ENCODE measurements at places on chromosomes 7 and 10. TPM values are rescaled to one million over a fixed set of nuclear protein-coding genes. Genes with fewer than 3 reads are reported as not detected.

ZNF394 gene
- 36.1 TPM for total RNA-seq

NRG3 gene
- not detected for total RNA-seq

TSPAN14 gene
- 98.0 TPM for total RNA-seq

PNLIPRP3 gene
- total RNA-seq: 2.2 TPM

CHAT gene
- not detected for total RNA-seq

GJC3 gene
- not detected for total RNA-seq

- DNase-seq: no peak
Measured at GRCh38 chr7:1136841-1137516, 23.0 kb downstream of the ZFAND2A start.

DNA sequence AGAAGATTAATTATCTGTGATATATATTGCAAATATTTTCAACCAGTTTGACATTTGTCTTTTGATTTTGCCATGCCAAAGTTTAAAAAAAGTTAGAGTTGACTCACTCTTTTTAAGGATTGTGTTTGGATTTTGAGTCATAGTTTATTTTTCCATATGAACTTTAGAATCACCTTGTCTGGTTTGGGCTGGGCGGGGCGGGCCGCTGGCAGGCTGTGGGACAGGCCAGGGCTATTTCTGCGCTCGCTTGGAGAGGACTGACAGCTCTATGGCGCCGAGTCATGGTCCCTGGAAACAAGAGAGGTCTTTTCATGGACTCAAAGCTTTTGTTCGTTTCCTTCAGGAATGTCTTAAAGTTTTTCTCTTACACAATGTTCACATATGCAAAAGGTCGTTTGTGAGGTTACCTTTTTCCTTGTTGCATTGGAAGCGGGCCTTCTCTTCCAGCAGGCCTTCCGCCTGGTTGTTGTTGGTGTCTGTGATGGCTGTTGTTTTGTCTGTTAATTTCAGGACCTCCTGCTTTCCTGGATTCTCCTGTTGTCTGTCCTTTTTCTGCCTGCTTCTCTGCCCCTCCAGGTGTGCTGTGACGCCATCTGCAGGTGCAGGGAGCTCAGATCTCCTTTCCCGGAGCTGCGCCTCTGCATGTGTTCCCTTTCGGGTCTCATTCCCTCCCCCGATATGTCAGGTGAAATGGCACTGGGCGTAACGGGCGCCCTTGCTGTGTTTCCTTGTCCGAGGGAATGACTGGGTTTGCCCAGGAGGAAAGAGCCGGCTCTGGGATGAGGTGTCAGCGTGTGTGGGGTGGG is 53.8 kb downstream of the INPP5A start:
- no peak for DNase-seq

GRCh38 chr10:72058989-72059842 is 29.1 kb downstream of the SPOCK2 start:
- DNase-seq: no peak

GRCh38 chr7:84263106-84263505 is 68.5 kb upstream of the SEMA3A start:
- DNase-seq: no peak

DNA sequence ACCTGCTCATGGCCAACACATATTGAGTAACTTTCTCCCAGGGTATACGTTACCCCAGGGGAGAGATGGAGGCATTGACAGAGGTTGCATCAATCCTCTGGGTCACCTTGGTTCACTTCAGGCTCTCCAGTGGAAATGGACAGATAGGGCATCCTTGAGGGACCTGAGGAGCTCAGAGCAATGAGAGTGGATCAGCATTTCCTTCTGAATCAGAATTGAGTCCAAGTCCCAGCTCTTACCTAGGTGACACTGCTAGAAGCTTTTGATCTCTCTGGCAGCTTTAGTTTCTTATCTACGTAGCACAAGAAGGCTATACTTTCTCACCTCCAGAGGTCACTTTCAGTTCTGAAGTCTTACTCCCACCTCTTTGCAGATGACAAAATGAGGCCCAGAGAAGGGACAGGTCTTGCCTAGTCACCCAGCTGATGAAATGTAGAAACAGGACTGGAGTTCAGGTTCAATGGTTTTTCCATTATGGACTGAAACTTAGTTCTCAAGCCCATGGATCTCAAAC is 35.2 kb downstream of the PANK1 start:
- no peak for DNase-seq

DNA sequence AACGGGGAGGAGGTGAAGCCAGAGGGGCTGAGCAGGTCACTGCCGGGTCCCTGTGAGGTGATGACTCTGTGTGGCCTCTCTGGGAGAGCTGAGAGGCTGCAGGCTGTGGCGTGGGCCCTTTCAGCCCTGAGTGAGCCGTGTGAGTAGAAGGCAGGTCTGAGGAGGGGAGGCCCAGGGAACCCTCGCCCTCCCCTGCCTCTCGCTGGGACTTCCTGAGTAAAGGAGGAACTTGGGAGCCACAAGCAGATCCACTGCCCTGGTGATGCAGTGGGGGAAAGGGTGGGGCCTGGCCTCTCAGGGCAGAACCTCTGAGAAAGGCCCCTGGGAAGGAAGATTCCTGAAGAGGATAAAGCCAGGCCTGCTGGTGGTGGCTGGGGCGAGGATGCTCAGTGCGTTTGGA is 22.8 kb downstream of the EEPD1 start:
- no peak for DNase-seq

DNA sequence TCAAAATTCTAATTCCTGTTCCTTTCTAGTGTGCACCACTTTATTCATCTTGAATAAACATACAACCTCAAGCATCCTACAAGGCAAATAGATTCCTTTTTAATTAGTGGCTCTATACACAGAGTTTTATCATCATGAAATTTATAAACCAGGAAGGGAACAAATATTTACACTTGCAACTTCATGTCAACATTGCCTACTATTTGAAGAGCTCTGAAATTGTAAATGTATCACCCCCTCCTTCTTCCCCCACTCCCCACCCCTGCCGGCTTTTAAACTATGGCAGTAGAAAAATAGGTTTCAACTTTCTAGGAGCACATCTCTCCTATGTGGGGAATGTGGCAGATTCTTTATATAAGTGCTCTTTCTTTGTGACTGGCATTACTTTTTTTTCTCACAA is 49.6 kb downstream of the KAT6B start:
- DNase-seq: no peak

DNA sequence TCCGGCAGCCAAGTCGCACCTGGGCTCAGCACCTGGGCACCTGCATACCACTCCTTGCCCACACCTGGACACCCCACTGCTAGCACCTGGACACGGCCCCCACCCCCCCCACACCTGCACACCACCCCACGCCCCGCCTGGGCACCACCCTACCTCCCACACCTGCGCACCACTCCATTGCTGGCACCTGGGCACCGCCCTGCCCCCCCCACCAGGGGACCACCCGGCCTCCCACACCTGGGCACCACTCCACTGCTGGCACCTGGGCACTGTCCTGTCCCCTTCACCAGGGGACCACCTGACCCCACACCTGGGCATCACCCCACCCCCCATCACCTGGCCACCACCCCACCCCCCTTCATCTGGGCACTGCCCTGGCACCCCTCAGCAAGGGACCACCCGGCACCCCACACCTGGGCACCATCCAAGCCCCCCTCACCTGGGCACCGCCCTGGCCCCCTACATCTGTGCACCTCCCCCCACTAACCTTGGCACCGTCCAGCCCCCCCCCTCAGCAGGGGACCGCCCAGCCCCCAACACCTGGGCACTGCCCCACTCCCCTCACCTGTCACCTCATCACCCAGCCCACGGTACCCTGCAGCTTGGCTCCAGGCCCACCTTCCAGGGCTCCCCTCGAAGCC is 33.8 kb upstream of the RNF32 start:
- no peak for DNase-seq

DNA sequence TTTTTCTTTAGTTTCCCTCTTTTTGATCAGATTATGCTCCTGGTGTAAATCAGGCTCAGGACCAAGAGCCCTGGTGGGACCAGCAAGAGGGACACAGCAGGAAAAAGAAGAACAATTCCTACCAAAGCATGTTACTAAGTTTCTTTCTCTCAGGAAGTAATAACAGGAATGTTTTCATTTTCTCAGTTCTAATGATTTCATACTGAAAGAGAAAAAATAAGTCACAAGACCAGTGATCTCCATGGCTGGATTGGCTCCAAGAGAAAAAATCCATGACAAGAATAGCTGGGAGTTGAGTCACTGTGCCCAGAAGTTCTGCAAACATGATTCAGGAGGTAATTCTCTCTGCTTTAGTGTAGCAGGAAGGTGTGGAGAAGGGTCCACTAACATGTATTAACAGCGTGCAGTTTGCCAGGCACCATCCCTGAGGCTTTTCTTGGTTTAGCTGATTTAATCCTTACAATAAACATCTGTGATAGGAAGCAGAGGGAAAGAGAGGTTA is 23.8 kb upstream of the IFIT2 start:
- no peak for DNase-seq

GRCh38 chr7:97090761-97091353 is 26.6 kb upstream of the SDHAF3 start:
- DNase-seq: no peak

GRCh38 chr10:35564341-35564968 is 40.7 kb upstream of the GJD4 start:
- no peak for DNase-seq

- DNase-seq: no peak
Measured at GRCh38 chr7:139131601-139132041, 22.1 kb upstream of the ZC3HAV1 start.

GRCh38 chr7:31416381-31416870 is 75.9 kb upstream of the NEUROD6 start:
- DNase-seq: no peak

- DNase-seq: no peak
Measured at GRCh38 chr7:108380517-108380916, 75.7 kb downstream of the NRCAM start.

- DNase-seq: no peak
Measured at GRCh38 chr7:126659124-126659523, 593.6 kb downstream of the GRM8 start.

GRCh38 chr7:143388051-143388450 is 6.9 kb downstream of the ZYX start:
- no peak for DNase-seq

- no peak for DNase-seq
Measured at GRCh38 chr7:27032839-27033238, 63.0 kb downstream of the HOXA1 start.

- no peak for DNase-seq
Measured at GRCh38 chr7:55546814-55547213, 25.5 kb downstream of the VOPP1 start.

DNA sequence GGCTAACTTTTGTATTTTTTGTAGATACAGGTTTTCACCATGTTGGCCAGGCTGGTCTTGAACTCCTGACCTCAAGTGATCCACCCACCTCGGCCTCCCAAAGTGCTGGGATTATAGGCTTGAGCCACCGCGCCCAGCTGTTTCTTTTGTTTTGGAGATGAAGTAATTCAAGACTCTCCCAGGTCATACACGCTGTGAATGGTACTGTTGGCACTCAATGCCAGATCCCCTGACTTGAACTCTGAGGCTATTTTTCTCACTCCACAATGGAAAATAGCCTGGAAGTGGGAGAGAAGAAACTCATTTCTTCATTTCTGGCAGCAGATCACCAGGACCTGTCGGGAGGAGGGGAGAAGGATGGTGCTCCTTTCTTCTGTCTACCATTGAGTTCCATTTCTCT is 32.4 kb downstream of the BLVRA start:
- no peak for DNase-seq
